Aorta (tissue), 5 donors: ENCODE measurements at places on chromosomes 1 and 21. TPM values are rescaled to one million over a fixed set of nuclear protein-coding genes. Genes with fewer than 3 reads are reported as not detected.

GRCh38 chr1:33338440-33339211, 17.7 kb upstream of the A3GALT2 start:
- H3K36me3 ChIP-seq = no peaks in the 10 kb centered on the region
- peak overlapping the region; percentile 78 for H3K27ac ChIP-seq
- peak overlapping the region; percentile 8 for H3K4me3 ChIP-seq

The IRF6 gene
- total RNA-seq = 1.9 TPM

DNA sequence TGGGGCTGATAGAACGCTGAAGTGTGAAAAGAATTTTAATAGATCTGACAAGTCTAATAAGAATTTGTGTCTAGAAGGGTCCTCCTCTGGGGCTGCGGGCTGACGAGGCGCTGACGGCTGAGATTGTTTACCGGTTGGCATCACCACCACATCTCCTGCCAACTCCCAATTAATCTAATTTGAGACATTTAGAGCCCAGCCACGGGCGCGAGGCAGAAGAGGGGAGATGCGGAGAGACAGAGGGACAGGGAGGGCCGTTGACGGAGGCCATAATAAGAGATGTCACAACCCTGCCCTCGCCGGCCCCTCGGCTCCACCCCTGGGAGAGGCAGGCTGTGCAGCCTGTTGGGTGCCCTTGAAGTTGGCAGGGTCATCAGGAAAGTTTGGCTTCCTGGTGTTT, 109.3 kb downstream of the PAX7 start:
- no peaks in the 10 kb centered on the region for H3K36me3 ChIP-seq
- H3K4me3 ChIP-seq = no peak overlapping the region
- H3K27me3 ChIP-seq = no peaks in the 10 kb centered on the region
- peak; percentile 25 for DNase-seq

The WNT3A gene
- not detected for total RNA-seq

GRCh38 chr1:109425391-109426280, 612 bp downstream of the PSMA5 start:
- H3K4me3 ChIP-seq = peak overlapping the region; percentile 64
- peak overlapping the region; percentile 28 for H3K27ac ChIP-seq
- H3K27me3 ChIP-seq = no peaks in the 10 kb centered on the region
- no peaks in the 10 kb centered on the region for H3K4me1 ChIP-seq
- no peak for DNase-seq
- H3K36me3 ChIP-seq = no peaks in the 10 kb centered on the region
